Upper lobe of right lung (tissue), 1 donor: ENCODE measurements at places on chromosomes 1 and 21.

DNA sequence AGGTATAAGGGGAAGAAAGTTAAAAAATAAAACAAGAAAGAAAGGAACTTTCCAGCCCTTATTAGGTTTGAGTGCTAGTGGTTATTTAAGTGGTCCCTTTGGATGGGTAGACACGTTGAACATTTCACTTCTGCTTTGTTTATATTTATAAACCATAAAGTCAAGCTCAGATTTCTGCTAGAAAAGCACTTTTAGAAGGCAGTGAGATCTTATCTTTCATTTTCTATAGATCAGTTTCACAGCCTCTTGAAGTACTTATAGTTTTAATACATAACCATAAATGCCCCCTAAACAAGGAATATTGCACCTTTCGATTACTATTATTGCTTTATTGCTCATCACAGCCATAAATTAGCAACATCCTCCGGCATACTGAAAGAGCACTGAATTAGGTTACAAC is 446.8 kb upstream of the PLXNA2 start:
- H3K36me3 ChIP-seq = no peaks in the 10 kb centered on the region
- no peaks in the 10 kb centered on the region for H3K4me1 ChIP-seq
- H3K4me3 ChIP-seq = no peak overlapping the region
- H3K27me3 ChIP-seq = no peaks in the 10 kb centered on the region

DNA sequence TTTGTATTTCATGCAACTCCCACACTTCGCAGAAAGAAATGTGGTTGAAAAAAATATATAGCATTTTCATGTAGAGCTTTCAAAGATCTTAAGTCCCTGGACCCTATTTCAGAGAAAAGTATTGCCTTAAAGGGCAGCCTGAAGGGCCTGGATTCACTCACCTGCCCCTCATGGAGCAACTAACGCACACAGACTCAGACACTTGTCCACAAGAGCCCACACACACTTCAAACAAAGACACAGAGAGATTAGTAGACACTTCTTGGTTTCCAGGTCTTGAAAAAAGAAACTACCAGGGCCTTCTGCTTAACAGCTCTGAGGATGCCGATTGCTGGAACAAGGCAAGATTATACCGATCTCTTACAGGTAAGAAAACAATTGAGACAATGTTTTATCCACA is 122.2 kb downstream of the ZBTB18 start:
- no peaks in the 10 kb centered on the region for H3K4me1 ChIP-seq
- H3K36me3 ChIP-seq = no peaks in the 10 kb centered on the region
- DNase-seq = no peak
- H3K27me3 ChIP-seq = no peaks in the 10 kb centered on the region

DNA sequence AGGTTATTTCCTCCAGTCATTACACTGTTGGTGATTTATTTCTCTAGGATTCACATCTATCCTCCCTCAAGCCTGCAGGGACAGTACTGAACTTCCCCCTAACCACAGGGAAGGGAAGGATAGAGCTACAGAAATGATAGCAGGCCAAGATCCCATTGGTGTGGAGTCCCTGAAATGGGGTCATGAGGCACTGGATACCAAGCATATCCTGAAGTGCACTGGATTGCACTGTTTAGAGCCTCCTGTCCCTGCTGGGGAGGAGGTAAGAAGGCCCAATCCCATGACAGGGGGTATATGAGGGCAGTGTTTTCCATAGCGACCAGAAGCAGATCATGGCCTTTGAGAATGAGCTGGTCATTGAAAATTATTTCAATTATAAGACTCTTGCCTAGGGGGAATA is 56.8 kb downstream of the C1orf21 start:
- H3K4me1 ChIP-seq = no peaks in the 10 kb centered on the region
- no peak overlapping the region for H3K27ac ChIP-seq

DNA sequence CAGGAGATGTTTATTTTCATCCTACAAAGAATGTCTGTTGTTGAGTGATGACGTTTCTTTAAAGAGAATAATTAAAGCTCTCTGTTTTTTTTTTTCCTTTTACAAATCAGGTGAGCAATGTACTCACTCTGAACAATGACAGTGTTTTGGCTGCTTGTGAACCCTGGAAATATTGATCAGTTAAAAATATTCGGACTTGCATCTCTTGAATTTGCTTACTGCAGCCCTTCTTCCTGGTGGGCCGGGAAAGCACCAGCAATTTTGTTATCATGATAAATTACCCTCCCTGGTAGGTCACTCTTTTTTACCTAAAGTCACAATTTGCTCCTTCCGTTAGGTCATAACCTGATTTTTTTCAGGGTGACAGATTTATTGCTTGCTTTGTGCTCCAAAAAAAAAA is 72.3 kb upstream of the NR5A2 start:
- H3K27ac ChIP-seq = no peak overlapping the region
- no peaks in the 10 kb centered on the region for H3K27me3 ChIP-seq
- H3K4me3 ChIP-seq = no peak overlapping the region
- DNase-seq = no peak
- H3K4me1 ChIP-seq = no peaks in the 10 kb centered on the region

- DNase-seq = no peak
- H3K4me1 ChIP-seq = no peaks in the 10 kb centered on the region
- H3K27me3 ChIP-seq = no peaks in the 10 kb centered on the region
- H3K36me3 ChIP-seq = no peaks in the 10 kb centered on the region
These were observed 207.5 kb downstream of the KCNK2 start for GRCh38 chr1:215290018-215290417.

DNA sequence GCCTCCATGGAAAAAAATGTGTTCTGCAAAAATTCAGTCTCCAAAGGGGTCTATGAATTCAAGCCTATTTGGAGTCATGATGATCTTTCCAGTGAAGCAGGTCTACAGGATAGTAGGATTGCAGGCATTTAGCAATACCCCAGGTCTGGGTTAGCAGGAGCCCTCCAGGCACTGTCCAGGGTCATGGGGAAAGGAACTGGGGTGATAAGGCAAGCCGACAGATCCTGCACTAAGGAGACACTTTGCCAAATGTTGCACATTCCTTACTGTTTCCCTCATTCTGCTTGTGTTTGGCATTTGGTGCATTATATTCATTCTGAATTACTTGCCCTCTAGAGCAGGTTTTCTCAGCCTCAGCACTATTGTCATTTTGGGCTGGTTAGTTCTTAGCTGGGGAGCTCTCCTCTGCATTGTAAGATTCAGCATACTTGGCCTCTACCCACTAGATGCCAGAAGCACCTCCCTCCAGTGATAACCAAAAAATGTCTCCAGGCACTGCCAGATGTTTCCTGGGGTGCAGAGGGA is 333.3 kb upstream of the PLXNA2 start:
- no peak overlapping the region for H3K27ac ChIP-seq
- no peak for DNase-seq
- H3K4me3 ChIP-seq = no peak overlapping the region
- no peaks in the 10 kb centered on the region for H3K36me3 ChIP-seq
- no peaks in the 10 kb centered on the region for H3K4me1 ChIP-seq

DNA sequence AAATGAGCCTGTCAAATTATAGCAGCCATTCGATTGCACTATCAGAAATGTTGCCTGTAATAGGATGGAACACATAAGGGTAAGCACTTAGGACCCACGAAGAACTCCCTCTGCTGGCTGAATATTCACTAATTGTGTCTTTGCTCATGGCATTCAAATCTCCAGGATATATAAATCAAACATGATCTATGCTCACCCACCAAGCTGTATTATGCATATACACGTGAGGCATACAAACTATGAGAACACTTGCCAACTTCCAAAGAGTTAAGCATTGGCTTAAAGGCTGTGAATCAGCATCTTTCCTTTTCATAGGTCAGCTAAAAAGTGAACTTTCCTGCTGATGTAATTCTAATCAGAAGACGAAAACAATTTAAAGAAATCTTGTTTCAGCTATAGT is 34.5 kb downstream of the TMPRSS15 start:
- no peak overlapping the region for H3K4me3 ChIP-seq
- H3K36me3 ChIP-seq = no peaks in the 10 kb centered on the region
- no peak overlapping the region for H3K27ac ChIP-seq
- DNase-seq = no peak

GRCh38 chr1:6052543-6053205 is 7.0 kb downstream of the KCNAB2 start:
- DNase-seq = no peak
- no peak overlapping the region for H3K4me3 ChIP-seq
- peaks cover 5% of the 10 kb centered on the region for H3K4me1 ChIP-seq

DNA sequence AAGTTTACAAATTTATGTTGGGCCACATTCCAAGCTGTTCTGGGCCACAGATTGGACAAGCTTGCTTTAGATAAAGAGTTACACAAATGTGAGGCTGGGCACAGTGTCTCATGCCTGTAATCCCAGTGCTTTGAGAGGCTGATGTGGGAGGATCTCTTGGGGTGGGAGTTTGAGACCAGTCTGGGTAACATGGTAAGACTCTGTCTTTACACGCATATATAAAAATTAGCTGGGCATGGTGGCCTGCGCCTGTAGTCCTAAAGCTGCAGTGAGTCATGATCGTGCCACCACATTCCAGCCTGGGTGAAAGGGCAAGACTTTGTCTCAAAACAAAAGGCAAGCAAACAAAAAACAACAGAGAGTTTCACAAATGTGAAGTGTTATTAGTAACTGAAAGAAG is 5.9 kb upstream of the VCAM1 start:
- H3K27me3 ChIP-seq = no peaks in the 10 kb centered on the region
- no peak overlapping the region for H3K27ac ChIP-seq
- H3K4me1 ChIP-seq = no peaks in the 10 kb centered on the region
- no peaks in the 10 kb centered on the region for H3K36me3 ChIP-seq
- no peak for DNase-seq

DNA sequence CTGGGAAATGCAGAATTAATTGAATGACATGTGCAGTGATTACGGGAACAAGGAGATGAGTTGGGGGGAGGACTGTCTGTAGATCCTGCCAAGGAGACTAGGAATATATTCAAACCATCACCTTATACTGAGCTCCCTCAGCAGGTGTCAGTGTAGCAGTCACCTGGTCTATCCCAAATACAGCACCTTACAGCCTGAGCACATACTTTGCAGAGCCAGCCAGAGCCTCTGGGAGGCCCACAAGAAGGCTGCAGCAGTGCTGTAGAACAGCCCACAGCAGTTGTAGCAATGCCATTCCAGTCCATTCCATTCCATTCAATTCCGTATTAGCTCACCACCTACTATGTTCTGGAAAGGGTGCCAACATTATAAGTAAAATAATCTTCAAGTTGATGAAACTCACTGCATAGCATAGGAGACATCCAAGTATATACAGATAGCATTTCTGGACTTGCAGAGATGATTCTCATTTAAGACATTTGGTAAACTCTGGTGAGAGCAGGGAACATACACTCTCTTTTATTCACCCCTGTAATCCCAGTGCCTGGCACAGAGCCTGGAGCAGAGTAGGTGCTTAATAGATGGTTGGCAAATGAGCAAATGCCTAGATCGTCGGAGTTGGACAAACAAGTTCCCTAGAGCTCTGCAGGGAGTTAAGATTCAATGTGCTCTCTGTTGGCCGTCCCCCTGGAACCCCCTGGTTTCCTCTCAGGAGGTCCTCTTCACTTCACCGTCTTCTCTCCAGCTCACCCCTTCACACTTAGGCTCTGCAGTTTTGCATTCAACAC is 44.7 kb downstream of the KCNC4 start:
- no peak overlapping the region for H3K27ac ChIP-seq
- no peaks in the 10 kb centered on the region for H3K36me3 ChIP-seq
- H3K4me1 ChIP-seq = no peaks in the 10 kb centered on the region
- no peak for DNase-seq
- H3K27me3 ChIP-seq = no peaks in the 10 kb centered on the region

DNA sequence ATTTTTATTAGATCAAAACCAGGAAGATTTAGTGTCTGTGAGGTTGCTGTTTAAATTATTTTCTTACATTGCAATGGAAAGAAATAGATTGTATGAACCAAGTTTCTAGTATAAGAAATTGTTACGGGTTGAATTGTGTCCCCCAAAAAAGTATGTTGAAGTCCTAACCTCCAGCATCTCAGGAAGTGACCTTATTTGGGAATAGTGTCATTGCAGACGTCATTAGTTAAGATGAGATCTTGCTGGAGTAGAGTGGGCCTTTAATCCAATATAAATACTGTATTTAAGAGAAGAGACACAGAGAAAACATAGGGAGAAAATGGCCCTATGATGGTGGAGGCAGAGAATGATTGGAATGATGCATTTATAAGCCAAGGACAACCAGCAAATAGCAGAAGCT is 188.7 kb upstream of the SAMSN1 start:
- H3K4me3 ChIP-seq = no peak overlapping the region
- no peak overlapping the region for H3K27ac ChIP-seq
- DNase-seq = no peak

DNA sequence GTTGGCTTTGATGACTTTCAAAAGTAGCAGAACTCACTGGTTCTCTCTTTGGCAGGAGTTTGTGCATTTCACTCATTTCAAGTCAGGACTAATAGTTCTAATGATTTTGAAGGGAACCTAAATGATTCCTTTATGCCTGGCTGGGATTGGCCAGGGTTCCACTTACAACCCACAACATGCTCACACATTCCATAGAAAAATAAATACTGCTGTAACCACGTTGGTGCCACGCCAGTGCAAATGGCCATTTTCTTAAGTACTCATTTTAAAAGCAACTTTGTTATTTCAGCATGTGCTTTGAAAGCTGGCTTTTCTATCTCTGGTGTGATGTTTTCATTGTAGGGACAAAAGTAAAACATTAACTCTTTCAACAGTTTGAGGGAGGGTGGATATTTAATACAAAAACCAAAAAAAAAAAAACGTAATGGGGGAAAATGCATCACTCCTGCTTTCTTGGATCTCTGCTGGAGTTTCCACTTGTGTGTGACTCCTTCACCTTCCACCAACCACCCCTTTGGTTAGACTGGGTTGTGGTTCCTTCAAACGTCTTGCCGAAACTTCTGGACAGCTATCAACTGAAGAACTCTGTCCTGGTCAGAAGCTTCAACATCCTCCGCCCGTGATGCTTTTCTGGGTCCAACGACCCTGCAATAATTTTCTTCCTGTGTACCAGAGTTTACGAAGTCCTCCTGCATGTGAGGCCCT is 300.4 kb upstream of the RUNX1 start:
- H3K4me1 ChIP-seq = no peaks in the 10 kb centered on the region
- no peak for DNase-seq
- no peak overlapping the region for H3K4me3 ChIP-seq
- no peaks in the 10 kb centered on the region for H3K27me3 ChIP-seq
- H3K36me3 ChIP-seq = no peaks in the 10 kb centered on the region

- no peaks in the 10 kb centered on the region for H3K4me1 ChIP-seq
- no peaks in the 10 kb centered on the region for H3K27me3 ChIP-seq
- no peak overlapping the region for H3K4me3 ChIP-seq
- no peak overlapping the region for H3K27ac ChIP-seq
These were observed 27.8 kb downstream of the WNT2B start for GRCh38 chr1:112536561-112536960.

GRCh38 chr1:119859647-119860046 is 36.7 kb downstream of the ADAM30 start:
- no peak for DNase-seq
- no peak overlapping the region for H3K27ac ChIP-seq
- no peaks in the 10 kb centered on the region for H3K36me3 ChIP-seq
- no peak overlapping the region for H3K4me3 ChIP-seq

- H3K27me3 ChIP-seq = no peaks in the 10 kb centered on the region
- H3K4me3 ChIP-seq = no peak overlapping the region
- H3K27ac ChIP-seq = no peak overlapping the region
- no peak for DNase-seq
These were observed 92.2 kb downstream of the ATF6 start for GRCh38 chr1:161858271-161858670.

GRCh38 chr21:29382030-29382654 is 83.4 kb downstream of the BACH1 start:
- H3K27me3 ChIP-seq = no peaks in the 10 kb centered on the region
- H3K4me3 ChIP-seq = no peak overlapping the region
- no peak overlapping the region for H3K27ac ChIP-seq
- H3K36me3 ChIP-seq = no peaks in the 10 kb centered on the region
- no peak for DNase-seq
